SIG-M5 (cell line): ENCODE measurements at places on chromosomes 2 and 18.
A peak's percentile ranks its signal among the peaks of the same experiment; 100 is the strongest.

DNA sequence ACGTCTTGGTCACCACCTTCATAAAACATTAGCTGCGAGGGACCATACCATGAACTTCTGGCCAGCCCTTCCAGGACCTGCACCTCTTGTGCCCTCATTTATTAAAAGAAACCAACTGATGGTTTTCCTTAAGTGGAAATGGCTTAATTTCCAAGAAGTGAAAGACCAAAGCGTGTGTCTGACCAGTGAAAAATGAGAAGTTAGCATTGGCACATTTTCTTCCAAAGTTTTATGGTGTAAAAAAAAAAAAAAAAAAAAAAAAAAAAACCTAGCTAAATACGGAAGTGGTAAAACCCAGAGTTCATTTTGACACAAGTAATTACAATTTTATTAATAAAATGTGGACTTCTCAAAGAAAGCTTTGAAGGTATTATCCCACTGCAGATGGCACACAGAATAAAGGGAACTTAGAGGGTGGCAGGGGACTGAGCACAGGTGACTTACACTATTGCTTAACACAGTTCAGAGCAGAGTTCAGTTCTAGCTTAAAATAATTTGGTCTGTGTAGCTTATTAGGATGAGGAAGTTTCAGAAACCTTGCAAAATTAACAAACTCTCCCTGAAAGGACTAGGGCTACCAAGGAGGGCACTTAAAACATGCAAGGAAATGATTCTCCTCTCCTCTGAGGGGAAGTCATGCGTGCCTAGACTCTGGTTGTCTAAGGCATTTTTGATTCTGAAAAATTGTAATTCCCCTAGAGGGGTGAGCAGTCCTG, 42.2 kb upstream of the EPG5 start:
- peak; percentile 52 for DNase-seq

- DNase-seq: no peak
Measured at GRCh38 chr18:63844254-63844653, 43.3 kb upstream of the SERPINB2 start.

GRCh38 chr2:148032215-148032614, 11.3 kb downstream of the MBD5 start:
- no peak for DNase-seq

- peak; percentile 33 for DNase-seq
Measured at GRCh38 chr2:203871371-203871983, 3.9 kb downstream of the CTLA4 start.

GRCh38 chr2:239263231-239263630, 137.6 kb downstream of the HDAC4 start:
- DNase-seq: no peak

DNA sequence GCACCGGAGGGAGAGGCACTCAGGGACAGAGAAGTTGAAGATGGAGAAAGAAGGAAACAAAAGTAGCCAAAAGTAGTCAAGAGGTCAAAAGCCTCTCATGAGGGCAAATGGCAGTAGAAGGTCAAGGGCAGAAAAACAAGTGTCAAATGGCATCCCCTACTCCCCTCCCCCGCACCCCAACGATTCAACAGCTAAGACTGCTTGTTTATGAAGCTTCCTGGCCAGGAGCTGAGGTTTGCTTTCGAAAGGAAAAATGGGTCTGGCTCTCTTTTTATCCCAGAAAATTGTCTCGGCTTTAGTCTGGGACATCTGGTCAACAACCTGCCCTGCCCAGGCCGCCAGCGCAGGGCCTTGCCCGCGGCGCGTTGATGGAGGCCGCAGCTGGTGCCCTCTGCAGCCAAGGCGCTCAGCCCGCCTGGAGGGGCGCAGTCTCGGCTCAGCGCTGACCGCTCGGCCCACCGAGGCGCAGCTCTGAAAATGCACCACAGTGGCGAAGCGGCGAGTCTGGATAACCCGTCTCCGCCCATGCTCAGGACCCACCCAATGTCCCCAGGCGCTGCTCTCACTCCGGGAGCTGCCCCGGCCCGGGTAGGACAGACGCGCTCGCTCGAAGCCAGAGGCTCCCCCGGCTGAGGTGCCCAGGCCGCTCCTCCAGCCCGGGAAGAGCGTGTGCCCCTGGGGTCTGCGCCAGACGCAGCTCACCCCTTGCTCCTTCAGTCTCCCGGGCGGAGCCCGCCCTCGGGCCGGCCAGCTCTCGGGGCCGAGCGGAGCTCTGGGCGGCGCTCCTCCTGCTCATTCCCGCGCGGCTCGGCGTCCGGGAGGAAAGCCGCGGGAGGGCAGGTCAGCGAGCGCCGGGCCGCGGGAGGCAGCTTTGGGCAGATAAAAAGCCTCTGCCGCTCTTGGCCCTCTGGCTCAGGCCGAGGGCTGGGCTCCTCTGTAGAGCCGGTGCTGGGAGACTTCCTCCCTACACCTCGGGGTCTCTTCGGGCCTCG, 1.8 kb upstream of the TBR1 start:
- DNase-seq: no peak

- no peak for DNase-seq
Measured at GRCh38 chr2:8255448-8255800, 426.4 kb upstream of the ID2 start.

DNA sequence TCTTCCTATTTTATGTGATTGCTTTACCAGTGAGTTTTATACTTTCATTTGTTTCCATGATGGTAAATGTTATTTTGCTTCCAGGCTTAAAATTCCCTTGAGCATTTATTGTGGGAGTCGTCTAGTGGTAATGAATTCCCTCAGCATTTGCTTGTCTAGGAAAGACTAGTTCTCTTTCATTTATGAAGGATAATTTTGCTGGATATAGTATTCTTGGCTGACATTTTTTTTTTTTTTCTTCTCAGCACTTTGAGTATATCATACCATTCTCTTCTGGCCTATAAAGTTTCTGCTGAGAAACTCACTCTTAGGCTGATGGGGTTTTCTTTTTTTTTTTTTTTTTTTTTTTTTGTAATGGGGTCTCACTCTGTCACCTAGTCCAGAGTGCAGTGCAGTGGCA, 99.1 kb downstream of the EDAR start:
- DNase-seq: no peak

- DNase-seq: no peak
Measured at GRCh38 chr2:191696001-191696400, 18.1 kb downstream of the NABP1 start.
